Stimulated activated CD4-positive, alpha-beta T cell treated with anti-CD3 and anti-CD28 coated beads, Interleukin-2, amount 100 ng/mL, for 48 hours (primary cell): ENCODE measurements at places on chromosomes 5 and 9.

- no peak for DNase-seq
These were observed 24.6 kb downstream of the RFK start for GRCh38 chr9:76369583-76369982.

DNA sequence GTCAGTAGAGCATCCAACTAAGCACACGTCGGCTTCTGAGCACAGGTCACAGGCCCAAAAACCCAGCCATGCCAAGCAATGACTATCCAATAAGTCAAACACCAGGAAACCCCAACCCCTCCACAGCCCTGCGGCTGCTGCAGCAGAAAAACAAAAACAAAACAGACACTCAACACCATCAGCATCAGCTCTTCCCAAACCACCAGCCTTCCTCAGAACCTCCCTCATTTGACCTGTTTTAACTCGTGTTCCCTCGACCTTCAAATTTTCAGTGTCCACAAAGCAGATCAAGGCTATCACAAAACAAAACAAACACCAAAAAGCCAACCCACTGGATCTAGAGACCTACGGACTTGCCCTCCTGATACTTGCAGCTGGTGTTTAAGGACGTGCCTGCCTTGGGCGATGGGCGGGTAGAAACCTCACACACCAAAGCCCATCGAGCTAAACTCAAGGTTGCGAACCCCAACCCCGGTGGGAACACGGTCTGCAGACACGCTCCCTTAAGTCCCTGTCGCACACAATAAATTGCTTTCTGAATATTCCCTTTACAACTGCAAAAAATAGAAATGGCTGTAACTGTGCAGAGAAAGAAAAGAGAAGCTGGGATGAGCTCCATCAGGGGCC lies 247.1 kb upstream of the ANKRD55 start:
- peak; percentile 12 for DNase-seq

GRCh38 chr5:1448511-1449011 lies 3.3 kb upstream of the SLC6A3 start:
- DNase-seq = no peak

GRCh38 chr5:69509212-69509611 lies 16.6 kb downstream of the OCLN start:
- no peak for DNase-seq

DNA sequence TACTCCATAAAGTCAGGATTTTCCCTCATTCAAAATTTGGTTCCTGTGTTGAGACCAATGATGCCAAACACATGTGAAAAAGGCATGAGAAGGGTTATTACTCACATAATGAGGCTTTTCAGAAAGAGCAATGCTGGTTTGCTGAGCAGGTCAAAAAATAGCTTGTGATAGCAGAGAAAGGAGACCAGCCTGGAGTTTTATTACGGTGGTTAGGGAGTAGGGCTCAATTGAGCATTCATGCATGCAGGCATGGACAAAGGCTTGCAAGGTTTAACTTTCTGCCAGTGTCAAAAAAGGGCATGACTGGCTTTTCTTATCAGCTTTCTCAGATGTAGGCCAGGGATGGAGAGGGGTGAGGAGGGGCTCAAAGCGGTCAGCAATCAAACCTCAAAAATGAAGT lies 628.3 kb downstream of the DNAH5 start:
- DNase-seq = no peak
